ENCODE measurements at places on chromosomes 4 and X.

- no peak for DNase-seq
Observed at GRCh38 chr4:66062044-66062443, 391.8 kb upstream of the EPHA5 start.

GRCh38 chr4:3671571-3672464 lies 94.4 kb upstream of the ADRA2C start:
- DNase-seq, result no peak

DNA sequence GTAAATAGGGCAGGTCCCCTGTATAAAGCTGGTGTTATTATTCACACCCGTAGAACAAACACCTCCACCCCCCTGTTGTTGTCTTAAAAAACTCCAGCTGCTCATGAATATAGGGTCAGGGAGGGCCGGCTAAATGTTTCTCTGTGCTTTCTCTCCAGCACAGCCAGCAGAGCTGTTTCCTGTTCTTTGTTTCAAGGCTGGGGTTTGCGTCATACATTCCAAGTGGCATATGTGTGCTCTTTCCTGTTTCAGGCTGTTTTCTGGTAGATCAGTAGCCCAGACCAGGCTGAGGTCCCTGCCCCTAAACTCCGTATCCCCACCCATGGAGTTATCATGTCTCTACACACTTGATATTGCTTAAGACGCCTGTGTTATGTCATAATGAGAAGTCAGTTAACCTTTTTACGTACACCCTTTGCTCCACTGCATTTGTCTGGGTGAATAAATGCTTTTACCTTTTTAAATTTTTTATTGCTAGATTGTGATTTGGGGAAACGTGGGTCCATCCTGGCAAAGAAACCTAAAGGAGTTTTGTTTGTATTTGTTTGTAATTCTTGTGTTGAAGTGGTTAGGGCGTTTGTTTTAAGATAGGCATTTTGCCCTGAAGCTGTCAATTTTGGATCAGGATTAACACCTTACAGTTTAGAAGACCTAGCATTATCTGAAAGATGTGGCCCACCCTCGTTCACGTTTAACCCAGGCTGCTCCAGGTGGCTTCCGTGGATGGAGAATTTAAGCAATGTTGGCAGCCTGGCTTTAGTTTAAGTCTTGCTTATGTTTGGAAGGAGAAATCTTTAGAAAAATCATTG lies 3.3 kb downstream of the KLF3 start:
- peak; percentile 83 for DNase-seq

DNA sequence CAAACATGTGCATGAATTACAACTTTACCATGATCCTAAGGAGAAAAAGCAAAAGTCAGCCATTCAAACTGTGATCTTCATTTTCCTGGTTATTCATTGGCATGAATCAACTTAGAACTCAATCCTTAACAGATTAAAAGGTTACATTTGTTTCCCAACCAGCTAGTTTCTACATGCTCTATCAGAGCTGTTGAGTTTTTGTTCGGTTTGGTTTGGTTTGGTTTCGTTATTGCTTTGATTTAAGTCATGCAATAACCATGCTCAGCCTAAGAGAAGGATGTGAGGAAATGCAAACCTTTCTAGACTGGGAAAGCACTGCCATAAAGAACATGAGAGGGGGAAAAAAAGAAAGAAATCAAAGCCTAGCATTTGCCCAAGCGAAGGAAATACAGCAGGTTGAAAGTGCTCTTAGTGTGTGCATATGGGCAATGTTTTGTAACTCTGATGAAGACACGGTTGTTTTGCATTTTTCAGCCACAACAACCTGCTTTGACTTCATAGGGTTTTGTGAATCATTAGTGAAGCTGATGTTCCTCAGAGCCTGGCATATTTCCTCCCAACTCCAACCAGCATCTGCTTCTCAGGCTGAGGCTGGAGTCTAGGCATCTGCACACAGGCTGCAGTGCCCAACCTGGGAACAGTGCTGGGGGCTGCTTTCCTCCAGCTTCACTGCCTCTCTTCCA lies 234.3 kb downstream of the ZNF674 start:
- DNase-seq, result no peak

DNA sequence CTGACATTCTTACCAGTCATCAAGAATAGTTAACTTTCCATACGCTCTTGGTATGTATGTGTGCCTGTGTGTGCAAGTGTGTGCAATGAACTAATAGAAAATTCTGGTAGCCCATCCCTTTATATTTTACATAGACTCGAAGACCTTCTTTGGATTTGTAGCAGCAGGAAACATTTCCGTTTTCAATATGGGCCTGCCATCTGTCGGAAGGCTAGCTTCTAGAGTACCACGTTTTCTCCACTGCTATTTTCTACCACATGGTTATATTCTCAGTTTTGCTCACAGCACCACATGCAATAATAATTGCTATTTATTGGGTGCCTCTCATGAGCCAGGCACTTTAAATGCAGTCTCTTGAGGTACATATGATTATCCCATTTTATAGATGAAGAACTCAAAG lies 47.9 kb upstream of the PTCHD1 start:
- no peak for DNase-seq

GRCh38 chrX:140439476-140439875 lies 65.4 kb downstream of the SOX3 start:
- DNase-seq, result no peak

DNA sequence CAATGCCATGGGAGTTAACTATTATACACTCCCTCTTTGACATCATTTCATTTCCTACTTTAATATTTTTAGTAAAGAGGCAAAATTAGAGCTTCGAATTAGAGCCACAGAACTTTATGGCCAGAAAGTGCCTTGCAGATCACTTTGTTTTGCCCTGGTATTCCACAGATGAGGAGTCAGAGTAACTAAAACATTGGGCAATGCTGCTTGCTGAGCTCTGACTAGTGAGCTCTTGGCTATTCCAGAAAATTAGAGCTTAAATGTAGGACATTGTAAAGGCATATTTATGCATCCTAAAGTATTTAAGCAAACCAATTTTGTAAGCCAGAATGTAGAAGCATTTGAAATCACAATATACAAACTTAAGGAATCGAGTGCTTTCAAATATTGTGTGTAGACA lies 6.3 kb upstream of the ZNF827 start:
- DNase-seq, result no peak

All from T1000 (cell line).